Activated T-cell treated with anti-CD3 and anti-CD28 coated beads, Interleukin-2, amount 50 U/mL, for 72 hours (primary cell): ENCODE measurements at places on chromosomes 2 and 18.
A peak's percentile ranks its signal among the peaks of the same experiment; 100 is the strongest.

- no peak for DNase-seq
Observed at GRCh38 chr2:96340493-96341414, 5.2 kb downstream of the NCAPH start.

DNA sequence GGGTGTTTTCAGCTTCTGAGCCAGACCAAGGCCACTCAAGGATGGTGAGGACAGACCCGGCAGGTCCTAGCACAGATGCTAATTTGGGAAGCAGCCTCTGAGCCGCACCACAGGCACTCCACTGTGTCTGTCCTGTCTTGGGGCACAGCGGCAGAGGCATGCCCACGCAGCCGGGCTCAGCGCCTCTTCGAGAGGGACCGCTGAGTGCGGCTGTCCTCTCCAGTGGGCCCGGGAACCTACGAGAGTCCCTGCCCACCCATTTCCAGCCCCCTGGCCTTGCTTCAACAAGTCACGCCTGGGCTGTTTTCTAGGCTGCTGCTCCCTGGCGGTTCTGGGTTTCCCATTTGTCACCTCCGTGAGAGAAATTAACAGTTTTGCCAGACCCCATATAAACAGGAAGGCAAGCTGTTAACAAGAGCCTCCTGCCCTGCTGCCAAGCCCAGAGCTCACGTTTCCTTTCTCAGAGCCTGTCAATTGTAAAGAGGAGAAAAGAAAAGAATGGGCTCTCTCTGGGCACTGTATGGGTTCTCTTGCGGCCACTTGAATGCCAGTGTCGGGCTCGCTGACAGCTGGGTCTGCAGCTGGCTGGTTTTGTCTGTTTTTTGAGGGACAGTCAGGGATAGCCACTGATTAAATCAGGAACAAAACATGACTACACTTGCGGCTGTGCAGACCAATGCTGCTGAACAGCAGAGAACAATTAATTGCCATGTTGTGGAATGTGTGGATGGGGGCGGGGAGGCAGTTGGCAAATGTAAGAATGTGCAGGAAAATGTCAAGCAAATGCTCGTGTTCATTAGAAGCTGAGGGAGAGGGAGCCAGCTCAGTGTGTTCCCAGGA lies 30.6 kb downstream of the TMEM17 start:
- DNase-seq: no peak

- no peak for DNase-seq
Observed at GRCh38 chr2:15811367-15811766, 129.0 kb upstream of the MYCN start.

DNA sequence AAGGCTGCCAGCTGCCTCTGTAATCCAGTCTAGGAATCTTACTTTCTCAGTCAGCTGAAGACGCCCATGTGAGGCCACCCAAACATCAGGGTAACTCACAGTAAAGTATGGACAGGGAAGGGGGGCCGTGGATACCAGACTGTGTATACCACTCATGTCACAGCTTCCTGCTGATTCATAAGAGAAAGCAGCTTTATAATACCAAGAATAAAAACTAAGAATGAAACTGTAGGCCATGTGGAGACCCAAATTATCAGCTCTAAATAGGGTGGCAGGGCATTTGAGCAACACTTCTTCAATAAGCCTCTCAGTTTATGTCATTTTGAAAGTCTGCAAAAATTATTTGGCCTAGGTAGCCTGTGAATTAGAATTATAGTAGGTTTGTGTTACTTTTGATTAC lies 115.0 kb upstream of the CDCA7 start:
- peak; percentile 60 for DNase-seq

DNA sequence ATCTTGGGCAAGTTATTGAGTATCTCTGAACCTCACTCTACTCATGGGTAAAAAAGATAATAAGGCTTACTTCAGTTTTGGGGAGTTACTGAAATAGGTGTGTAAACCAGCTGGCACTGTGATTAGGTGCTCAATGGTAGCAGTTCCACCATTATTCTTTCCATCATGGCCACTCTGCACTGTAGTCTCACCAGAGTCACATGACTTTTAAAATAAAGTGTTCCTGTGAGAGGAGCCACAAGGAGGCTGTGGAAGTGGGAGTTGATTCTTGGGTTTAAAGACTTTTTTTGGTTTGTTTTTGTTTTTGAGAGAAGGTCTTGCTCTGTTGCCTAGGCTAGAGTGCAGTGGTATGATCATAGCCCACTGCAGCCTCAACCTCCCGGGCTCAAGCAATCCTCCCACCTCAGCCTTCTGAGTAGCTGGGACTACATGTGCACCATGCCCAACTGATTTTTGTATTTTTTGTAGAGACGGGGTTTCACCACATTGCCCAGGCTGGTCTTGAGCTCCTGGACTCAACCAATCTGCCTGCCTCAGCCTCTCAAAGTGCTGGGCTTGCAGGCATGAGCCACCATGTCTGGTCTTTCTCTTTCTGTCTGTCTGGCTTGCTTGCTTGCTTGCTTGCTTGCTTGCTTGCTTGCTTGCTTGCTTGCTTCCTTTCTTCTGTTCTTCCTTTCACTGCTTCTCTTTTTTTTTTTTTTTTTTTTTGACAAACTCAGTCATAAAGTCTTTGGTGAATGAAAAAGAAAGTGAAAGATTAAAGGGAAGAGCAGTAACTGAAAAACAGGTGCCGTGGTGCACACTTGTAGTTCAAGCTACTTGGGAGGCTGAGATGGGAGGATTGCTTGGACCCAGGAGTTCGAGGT lies 21.2 kb upstream of the ACVR1 start:
- DNase-seq: peak; percentile 49

- DNase-seq: no peak
Observed at GRCh38 chr2:171564463-171564862, 42.2 kb downstream of the CYBRD1 start.

DNA sequence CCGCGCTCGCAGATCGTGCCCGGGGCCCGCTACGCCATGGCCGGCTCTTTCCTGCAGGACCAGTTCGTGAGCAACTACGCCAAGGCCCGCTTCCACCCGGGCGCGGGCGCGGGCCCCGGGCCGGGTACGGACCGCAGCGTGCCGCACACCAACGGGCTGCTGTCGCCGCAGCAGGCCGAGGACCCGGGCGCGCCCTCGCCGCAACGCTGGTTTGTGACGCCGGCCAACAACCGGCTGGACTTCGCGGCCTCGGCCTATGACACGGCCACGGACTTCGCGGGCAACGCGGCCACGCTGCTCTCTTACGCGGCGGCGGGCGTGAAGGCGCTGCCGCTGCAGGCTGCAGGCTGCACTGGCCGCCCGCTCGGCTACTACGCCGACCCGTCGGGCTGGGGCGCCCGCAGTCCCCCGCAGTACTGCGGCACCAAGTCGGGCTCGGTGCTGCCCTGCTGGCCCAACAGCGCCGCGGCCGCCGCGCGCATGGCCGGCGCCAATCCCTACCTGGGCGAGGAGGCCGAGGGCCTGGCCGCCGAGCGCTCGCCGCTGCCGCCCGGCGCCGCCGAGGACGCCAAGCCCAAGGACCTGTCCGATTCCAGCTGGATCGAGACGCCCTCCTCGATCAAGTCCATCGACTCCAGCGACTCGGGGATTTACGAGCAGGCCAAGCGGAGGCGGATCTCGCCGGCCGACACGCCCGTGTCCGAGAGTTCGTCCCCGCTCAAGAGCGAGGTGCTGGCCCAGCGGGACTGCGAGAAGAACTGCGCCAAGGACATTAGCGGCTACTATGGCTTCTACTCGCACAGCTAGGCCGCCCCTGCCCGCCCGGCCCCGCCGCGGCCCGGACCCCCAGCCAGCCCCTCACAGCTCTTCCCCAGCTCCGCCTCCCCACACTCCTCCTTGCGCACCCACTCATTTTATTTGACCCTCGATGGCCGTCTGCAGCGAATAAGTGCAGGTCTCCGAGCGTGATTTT lies 7.6 kb downstream of the TBR1 start:
- no peak for DNase-seq

- no peak for DNase-seq
Observed at GRCh38 chr2:237896507-237896892, 37.1 kb downstream of the RAMP1 start.

DNA sequence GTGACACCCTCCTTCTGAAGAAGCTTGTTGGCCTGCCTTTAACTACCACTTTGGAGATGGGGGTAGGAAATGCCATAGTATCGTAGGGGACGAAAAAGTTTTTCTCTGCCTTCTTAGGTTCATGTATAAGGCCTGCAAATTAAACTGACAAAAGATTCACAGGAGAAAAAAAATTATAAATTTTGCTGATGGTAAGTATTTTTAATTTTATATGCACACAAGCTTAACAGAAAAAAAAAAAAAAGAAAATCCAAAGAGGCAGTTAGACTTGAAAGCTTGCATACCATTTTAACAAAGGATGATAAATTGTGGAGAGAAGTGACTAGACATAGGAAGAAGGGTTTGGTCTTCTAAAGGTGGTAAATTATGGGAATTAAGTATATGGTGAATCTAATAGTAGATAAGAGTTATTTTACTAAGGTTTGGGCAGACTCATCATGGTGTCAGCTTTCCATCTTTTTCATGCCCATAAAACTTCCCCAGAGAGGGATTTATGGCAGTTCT lies 62.5 kb upstream of the B3GNT2 start:
- DNase-seq: no peak

- DNase-seq: no peak
Observed at GRCh38 chr2:144111437-144111836, 408.5 kb downstream of the ZEB2 start.

DNA sequence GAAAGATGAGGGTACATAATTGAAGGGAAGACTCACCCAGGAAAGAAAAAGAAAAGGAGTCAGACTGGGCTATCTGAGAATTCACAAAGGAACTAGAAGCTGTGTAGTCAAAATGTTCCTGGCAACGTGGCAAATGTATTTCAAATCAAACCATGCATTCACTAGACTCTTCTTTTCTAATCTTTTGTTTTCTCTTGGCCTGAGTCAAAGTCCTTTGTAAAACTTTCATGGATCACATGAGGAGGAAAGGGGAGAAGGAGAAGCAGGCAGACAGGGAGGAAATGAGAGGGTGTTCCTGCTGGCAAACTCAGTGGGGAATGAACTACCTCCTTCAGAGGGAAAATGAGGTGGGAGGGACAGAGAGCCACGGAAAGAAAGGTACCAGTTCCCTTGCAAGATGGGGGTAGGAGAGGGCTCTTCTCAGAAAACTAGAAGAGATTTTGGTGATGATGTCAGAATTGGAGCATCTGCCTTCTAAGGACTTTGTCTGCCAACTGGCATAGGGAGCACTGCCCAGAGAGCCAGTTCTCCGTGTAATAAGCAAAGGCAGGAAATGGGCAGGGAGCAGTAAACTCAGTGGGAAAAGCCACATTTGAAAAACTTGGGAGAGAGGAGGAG lies 51.4 kb downstream of the SLC8A1 start:
- no peak for DNase-seq

- DNase-seq: peak; percentile 56
Observed at GRCh38 chr2:63047321-63048279, 3.0 kb upstream of the OTX1 start.

GRCh38 chr18:59950215-59950944 lies 50.6 kb downstream of the PMAIP1 start:
- DNase-seq: peak; percentile 12

DNA sequence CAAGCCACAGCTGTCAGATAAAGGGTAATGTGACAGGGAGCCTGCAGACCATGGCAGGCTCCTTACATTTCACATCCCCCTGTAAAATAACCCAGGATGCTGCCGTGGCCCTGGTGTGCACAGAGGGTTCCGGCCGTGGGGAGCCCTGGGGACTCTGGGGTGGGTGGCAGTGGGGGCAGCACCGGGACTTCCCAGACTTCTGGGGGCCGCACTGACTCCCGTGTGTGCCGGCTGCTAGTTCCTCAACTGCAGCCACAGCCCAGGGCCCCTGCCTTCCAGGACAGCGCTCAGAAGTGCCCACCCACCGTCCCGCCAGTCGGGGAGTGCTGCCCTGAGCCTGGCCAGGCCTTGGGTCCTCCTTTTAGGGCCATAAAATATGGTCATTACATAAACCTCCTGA lies 56.5 kb downstream of the CIB4 start:
- no peak for DNase-seq

GRCh38 chr2:27143285-27143684 lies 4.1 kb upstream of the PRR30 start:
- no peak for DNase-seq

DNA sequence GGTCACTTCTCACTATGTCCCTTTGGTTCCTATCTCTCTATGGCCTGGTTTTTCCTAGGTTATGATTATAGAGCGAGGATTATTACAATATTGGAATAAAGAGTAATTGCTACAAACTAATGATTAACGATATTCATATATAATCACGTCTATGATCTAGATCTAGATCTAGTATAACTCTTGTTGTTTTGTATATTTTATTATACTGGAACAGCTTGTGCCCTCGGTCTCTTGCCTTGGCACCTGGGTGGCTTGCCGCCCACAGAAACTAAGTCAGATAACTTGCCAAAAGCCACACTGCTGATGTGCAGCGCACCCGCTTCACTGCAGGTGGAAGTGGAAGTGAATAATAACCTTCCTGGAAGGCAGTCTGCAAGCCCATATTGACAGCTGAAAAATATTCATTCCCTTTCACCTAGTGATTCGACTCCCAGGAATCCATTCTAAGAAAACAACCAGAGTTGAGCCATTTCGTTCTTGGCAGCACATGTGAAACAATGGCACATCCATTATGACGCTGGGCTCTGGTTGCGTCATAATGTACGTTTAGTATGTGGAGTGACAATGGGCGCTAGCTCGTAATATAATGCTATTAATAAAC lies 725 bp upstream of the ANKRD53 start:
- DNase-seq: no peak

DNA sequence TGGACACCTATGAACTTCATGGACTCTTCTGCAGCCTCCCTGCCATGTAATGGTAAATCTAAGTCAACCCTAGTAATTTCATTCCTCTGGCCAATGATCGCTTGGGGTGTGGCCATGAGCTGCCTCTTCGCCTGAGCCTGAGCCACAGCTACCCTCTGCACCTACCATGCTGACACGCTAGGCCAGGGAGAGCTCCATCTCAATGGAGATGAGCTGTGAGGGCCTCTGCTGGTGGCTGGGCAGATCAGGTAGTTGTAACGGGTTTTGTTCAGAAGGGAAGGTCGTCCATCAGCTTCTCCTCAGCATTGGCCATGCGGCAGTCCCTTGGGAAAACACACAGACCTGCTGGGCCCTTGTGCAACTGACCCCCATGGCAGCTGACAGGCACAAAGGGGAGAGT lies 24.4 kb downstream of the MPHOSPH10 start:
- peak; percentile 46 for DNase-seq

- DNase-seq: no peak
Observed at GRCh38 chr2:143068509-143068908, 60.7 kb upstream of the ARHGAP15 start.

DNA sequence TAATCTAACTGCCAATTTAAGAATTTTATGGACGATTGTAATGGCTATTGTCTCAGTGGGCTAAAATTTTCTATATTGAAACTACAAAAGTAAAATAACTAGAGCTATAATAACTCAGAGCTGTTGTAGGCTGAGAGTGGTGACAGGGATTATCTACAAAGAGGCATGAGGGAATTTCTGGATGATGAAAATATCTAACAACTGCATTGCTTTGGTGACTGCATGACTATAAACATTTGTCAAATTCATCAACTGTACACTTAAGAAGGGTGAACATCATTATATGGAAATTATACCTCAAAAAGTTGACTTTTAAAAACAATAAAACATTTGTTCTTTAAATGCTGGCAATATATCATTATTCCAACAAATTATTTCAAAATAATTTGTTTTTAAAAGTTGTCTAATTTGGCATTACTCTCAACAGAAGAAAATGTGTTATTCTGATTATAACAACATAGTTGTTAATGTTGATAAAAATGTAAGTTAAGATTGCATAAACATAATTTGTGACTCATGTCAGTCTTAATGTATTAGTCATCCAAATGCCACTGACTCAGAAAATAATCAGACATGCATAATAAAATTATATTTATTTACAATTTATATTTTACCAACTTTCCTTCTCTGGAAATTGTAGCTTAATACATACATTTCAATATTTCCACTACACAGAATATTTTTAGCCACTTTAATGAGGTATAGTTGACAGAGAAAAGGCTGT lies 865.1 kb upstream of the VRK2 start:
- DNase-seq: no peak
